ENCODE measurements at places on chromosomes 12 and 14.

- no peak for DNase-seq
Measured at GRCh38 chr12:80321653-80322052, 122.4 kb upstream of the PTPRQ start.

DNA sequence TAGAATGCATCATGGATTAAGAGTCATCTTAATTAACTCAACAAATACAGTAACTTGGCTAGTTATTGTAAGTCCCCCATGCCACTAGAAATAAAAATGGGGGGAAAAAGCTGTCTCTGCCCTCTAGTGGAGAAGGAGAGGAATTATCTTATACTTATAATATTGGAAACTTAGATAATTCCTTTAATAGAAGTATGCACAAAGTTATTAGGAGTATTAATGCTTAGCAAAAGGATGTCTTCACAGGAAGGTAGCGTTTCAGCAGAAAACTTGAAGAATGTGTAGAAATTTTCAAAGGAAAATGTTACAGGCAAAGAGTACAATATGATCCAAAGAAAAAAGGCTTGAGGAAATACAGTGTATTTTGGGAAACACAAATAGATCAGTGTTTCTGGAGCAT lies 19.8 kb downstream of the OR5AU1 start:
- no peak for DNase-seq

DNA sequence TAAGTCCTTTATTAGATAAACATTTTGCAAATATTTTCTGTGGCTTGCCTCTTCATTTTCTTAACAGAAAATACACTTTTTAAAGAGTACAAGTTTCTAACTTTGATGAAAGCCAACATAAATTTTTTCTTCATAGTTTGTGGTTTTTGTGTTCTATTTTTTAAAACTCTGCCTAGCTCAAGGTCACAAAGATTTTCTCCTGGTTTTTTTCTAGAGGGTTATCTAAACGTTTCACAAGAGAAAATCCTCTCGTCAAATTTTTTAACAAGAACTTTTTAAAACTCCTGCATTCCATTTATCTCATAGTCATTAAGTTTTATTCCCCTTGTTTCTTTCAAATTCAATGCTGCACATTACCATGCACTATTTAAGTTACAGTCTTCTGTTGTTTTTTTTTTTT lies 8.2 kb downstream of the AREL1 start:
- DNase-seq, result no peak

GRCh38 chr12:14954269-14954668 lies 7.1 kb downstream of the ARHGDIB start:
- no peak for DNase-seq

GRCh38 chr14:68563251-68564131 lies 229.4 kb downstream of the ZFP36L1 start:
- DNase-seq, result no peak

DNA sequence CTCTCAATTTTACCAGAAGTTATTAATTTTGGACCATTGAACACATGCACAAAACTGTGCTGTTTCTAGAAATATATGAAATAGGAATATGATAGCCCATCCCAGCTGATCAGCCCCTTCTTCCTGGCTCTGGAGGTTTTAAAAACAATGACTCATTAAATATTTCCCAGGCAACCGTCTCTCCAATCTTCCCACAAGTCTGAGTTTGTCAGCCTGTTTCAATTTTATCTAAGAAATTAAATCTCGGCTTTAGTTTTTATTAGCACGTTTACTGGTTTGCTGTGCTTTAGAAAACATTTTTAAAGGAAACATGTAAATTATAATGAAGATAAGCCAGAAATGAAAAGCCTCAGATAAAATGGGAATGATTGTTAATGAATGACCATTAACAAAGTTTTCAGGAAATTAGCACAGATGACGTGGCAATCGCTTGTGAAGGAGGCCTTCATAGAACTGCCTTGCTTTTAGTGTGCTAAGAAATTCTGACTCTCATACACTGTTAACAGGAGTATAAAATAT lies 89.3 kb upstream of the RAP1B start:
- DNase-seq, result no peak

DNA sequence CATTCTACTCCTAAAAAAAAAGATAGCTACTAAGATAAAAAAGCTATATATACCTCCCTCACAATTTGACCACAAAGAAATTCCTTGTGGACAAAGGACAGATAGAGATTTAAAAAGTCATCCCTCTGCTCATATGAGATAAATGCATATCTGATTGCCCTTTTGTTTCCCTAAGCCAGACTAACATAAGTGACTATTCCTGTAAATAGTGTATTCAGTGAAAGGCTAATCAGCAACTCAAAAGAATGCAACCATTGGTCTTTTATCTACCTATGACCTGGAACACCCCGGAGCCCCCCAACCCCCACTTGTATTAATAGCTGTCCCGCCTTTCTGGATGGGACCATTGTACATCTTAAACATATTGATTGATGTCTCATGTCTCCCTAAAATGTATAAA lies 6.3 kb upstream of the TMPO start:
- DNase-seq, result no peak

DNA sequence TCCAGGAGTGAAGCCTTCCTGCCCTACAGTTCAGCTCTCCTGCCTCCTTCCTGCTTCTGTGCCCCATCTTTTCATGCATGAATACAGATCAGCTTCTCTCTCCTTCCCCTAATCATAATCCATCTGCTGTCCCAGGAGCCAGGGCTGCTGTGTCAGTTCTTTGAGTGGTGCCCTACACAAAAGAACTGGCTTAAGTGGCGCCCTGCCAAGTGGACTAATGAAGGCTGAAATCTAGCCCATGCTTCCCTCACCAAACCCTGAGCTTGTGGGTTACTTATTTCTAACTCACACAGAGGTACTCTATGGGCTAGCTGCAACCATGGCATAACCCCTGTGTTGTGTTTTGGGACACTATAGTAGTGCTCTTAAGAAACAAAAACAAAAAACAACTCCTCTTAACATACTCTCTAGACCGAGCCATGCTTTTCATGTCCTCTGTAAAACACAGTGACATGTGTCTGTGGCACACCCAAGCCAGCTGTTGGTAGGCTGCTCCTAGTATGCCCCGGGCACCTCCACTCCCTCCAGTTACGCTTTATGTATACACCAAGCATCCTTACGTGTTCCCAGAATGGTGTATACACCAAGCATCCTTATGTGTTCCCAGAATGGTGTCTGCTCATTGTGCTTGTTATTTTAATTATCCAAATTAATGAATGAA lies 19.3 kb upstream of the ETV6 start:
- no peak for DNase-seq

GRCh38 chr12:67362526-67362925 lies 93.4 kb downstream of the CAND1 start:
- no peak for DNase-seq

DNA sequence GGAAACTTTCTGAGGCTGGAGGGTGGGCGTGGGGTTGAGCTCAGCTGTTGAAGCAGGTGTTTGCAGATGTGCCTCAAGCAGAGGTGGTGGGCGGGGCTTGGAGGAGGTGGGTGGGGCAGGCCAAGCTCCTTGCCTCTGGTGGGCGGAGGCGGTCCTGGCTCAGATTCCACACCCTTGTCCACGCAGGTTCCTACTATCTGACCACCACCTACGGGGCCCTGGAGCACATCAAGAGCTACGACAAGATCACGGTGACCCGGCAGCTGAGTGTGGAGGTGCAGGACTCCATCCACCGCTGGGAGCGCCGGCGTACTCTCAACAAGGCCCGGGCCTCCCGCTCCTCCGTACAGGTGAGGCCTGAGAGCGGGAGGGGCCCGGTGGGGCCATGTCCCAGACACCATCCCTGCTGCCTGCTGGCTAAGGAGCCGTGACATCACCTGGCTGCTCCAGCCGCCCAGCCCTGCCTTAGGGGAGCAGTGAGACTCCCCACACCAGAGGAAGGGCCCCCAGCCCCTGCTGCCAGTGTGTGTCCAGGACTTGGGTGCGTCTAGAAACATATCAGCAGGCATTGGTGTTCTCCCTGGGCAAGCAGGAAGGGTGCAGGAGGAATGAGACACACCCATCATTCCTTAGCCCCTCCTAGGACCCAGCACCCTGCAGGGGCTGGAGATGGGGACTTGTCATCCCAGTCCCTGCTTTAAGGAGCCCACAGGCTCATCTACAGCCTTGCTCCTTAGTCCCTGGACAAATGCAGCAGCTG lies 63.4 kb downstream of the LGMN start:
- DNase-seq, result no peak

GRCh38 chr12:9221483-9221882 lies 13.3 kb upstream of the PZP start:
- no peak for DNase-seq

DNA sequence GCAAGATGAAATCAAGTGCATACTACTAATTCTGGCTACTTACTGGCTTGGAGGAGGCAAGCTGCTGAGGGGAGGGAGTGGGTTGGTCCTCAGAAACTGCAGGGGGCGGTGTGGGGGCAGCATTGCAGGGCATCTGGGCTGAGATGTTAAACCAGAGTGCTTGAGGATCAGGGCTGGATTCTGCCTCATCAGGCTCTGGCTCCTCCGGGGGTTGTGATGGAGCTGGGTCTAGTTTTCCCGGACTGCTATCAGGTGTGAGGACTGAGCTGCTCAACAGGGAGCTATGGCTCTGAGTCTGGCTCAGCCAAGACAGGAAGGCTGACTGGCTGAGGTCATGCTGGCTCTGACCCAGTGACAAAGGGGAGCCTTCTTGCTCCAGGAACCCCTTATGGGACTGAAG lies 28.6 kb downstream of the BAZ2A start:
- DNase-seq, result peak; percentile 34

DNA sequence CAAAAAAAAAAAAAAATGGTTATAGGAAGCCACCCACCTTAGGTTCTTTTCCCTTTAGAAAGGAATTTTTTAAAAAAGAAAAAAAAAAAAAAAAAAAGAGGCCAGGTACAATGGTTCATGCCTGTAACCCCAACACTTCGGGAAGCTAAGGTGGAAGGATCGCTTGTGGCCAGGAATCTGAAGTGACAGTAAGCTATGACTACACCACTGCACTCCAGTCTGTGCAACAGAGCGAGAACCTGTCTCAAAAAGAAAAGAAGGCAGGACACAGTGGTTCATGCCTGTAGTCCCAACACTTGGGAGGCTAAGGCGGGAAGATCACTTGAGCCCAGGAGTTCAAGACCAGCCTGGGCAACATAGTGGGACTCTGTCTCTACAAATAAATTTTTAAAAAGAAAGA lies 36.0 kb downstream of the SPTLC2 start:
- no peak for DNase-seq

Measured in activated CD4-positive, alpha-beta T cell treated with anti-CD3 and anti-CD28 coated beads, Interleukin-2, amount 50 U/mL, for 48 hours (primary cell).